ENCODE measurements at places on chromosomes 3 and 15.

GRCh38 chr3:114377426-114377825 lies 83.6 kb downstream of the TIGIT start:
- DNase-seq: no peak

DNA sequence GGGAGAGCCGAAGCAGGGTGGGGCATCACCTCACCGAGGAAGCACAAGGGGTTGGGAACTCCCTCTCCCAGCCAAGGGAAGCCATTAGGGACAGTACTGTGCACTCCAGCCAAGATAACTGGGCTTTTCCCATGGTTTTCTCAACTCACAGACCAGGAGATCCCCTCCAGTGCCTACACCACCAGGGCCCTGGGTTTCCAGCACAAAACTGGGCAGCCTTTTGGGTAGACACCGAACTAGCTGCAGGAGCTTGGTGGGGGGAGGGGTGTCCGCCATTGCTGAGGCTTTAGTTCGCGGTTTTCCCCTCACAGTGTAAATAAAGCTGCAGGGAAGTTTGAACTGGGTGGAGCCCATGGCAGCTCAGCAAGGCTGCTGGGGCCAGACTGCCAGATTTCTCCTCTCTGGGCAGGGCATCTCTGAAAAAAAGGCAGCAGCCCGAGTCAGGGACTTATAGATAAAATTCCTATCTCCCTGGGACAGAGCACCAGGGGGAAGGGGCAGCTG lies 129.6 kb upstream of the LMCD1 start:
- no peak for DNase-seq

DNA sequence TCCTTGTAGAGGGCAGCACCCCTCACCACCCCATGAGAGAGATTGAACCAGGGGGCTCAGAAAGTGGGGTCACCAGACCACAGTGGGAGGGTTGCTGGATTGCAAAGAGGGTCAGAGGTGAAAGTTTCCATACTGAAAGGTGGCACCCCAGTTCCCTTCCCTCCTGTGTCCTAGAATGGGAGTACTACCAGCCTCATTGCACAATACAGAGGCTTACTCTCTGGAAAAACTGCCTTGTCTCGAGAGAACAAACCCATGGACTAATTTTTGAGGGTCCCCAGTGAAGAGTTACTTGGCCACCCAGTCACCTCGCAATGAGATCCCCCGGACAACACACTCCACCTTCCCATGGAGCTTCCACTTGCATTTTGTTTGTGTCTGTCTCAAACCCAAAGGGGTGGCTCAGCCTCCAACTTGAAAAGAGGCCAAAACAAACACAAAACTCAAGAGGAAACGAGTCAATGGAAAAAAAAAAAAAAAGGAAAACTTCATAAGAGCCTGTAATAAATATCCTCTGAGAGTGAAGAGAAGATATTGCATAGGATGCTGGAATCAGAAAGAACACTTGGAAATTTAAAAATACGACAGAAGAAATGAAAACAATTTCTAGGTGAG lies 18.6 kb downstream of the MESP2 start:
- no peak for DNase-seq

- no peak for DNase-seq
Measured at GRCh38 chr15:47872869-47873432, 155.6 kb downstream of the SEMA6D start.

GRCh38 chr3:188174317-188175044 lies 20.5 kb downstream of the LPP start:
- no peak for DNase-seq

DNA sequence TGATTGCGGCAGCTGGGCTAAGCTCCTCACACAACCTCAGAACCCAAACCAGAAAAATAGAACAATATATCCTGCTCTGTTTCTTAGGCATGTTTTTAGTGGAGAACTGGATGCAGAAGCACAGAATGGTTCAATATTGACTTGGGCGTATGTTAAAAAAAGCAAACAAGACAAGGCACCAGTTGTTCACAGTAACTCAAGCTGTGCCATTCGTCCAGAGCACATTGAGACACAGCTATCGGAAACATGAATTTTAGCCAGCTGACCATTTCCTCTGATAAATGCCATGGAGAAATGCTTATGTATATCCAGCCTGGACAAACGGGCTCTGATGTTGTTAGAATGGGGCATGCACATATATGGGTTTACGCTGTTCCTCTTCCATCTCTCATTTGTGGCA lies 129.2 kb upstream of the PDZRN3 start:
- DNase-seq: no peak

GRCh38 chr15:90187257-90187868 lies 13.8 kb upstream of the SEMA4B start:
- no peak for DNase-seq

DNA sequence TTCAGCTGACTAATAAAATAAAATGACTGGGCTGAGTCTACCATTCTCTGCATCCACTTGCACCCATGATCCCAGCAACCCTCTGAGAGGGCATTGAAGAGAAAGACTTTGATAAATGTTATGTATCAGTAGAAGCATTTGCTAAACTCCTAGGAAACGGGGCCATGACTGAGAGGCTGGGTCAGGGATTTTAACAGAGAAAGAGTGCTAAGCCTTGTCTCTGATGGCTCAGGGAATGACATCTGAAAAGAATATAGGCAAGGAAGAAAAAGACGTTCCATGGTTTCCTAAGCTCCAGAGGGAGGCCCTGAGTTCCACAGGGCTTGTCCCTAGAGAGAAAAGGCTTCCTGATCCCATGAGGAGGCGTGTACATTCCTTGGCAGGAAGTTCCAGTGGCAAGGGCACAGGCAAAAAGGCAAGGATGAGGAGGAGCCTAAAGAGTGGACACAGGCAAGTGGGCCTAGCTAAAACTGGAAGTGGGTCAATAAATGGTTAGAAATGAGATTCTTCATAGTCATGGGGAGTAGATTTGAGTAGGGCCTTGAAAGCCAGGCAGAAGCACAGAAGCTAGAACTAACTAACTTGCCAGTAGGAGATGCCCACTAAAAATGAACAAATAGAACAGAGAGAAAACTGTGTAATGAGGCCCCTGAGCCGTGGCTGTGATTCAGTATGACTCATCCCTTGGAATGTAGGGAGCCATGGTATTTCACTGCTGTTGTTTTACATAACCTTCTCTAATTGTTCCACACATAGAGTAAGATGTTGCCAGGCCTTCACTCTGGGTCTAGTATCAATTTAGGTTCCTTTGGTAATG lies 44.9 kb upstream of the MANF start:
- no peak for DNase-seq

DNA sequence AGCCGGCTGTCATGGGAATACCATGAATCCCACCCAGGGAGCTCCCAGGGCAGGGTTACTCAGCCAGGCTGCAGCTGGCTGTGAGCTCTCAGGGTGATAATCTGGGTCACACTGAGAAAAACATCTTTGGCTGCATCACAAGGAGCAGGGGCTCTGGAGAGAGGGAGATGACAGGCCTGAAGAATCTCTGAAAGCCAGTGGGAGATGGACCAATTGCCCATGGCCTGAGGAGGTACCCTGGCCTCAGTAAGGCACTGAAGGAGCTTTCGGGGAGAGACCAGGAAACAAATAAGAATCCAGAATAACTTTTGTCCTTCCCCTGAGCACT lies 28.2 kb upstream of the GOLGA6C start:
- DNase-seq: peak; percentile 19

DNA sequence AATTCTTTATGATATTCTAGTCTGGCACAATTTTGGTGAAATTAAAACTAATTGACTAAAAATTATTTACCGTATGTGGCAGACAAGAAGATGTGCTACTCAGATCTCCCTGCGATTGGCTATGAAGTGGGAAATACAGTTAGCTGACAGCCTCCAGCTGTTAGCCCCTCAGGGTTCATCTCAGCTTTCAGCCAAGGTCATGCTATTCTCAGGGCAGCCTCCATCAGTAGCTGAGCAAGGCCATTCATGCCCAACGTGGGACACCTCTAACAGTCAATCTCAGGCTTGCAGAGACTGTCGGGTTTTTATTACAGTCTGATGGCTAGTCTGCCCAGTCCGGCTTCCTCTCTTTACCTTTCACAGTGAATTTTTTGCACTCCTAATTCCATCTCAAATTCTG lies 6.7 kb downstream of the PARP9 start:
- no peak for DNase-seq

DNA sequence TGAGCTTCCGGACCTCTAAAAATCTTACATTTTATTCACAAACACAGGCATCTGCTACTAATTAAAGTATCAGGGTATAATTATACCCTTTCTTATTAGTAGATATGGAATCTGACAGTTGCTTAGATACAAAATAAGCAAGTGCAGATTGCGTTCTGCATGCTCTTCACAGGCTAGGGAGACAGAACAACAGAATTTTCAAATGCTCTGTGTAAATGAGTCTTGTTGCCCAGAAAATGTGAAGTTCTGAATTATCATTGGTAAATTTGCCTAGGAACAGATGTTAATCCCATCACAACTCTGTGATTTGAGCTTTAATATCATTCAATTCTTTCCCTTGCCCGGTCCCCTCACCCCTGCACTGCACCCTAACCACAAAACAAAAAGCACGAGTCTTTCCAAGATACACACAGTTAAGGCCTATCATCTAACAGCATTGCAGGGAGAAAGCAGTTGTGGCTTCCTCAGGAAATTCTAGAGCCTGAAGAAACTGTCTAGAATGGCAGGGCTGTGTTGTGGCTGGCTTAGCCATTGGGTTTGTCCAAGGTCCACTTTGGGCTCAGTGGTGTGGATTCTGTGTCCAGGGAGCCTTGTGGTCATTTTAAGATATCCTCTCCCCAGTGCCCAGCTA lies 119.8 kb downstream of the PDCD6IP start:
- DNase-seq: no peak

GRCh38 chr15:57527382-57528091 lies 64.2 kb upstream of the MYZAP start:
- DNase-seq: peak; percentile 65

GRCh38 chr15:100191161-100191560 lies 150.6 kb downstream of the ADAMTS17 start:
- DNase-seq: no peak

- DNase-seq: no peak
Measured at GRCh38 chr3:186094271-186094670, 14.6 kb downstream of the ETV5 start.

- DNase-seq: no peak
Measured at GRCh38 chr3:3081381-3082233, 28.6 kb downstream of the IL5RA start.

- no peak for DNase-seq
Measured at GRCh38 chr15:52083603-52084002, 29.0 kb downstream of the BCL2L10 start.

GRCh38 chr3:196399485-196399945 lies 32.7 kb downstream of the UBXN7 start:
- no peak for DNase-seq
